Bronchial epithelial cell (primary cell): ENCODE measurements at places on chromosomes 1 and 21. TPM values are rescaled to one million over a fixed set of nuclear protein-coding genes. Genes with fewer than 3 reads are reported as not detected.

GRCh38 chr1:248861616-248862015 lies 2.7 kb upstream of the ZNF692 start:
- peak; percentile 33 for DNase-seq

DNA sequence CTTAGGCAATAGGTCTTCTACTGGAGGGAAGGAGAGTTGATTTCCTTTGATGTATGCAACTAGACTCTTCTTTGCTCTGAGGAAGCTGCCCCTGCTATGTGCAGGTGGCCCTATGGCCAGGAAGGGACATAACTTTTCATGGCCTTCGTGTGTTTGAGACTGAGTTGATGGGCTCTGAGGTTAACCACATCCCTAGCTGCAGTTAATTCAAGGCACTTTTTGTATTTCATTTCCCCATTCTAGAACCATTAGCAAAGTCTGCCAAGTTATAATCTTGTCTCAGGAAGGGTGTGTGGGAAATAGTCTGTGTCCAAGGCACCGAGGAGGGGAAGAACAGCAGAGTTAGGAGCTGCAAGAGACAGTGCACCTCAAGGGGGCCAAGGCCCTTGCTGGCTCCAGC lies 2.5 kb downstream of the FCRL4 start:
- DNase-seq, result no peak

GRCh38 chr1:50332941-50333594 lies 90.2 kb downstream of the DMRTA2 start:
- no peak for DNase-seq

GRCh38 chr1:169586395-169587255 lies at the start of gene F5:
Gene F5 (minus strand): TSS chr1:169586481. CDS start chr1:169586386, 95 bp downstream.
- peak; percentile 52 for DNase-seq

- no peak for DNase-seq
Observed at GRCh38 chr1:204623894-204624361, 61.6 kb downstream of the LRRN2 start.

DNA sequence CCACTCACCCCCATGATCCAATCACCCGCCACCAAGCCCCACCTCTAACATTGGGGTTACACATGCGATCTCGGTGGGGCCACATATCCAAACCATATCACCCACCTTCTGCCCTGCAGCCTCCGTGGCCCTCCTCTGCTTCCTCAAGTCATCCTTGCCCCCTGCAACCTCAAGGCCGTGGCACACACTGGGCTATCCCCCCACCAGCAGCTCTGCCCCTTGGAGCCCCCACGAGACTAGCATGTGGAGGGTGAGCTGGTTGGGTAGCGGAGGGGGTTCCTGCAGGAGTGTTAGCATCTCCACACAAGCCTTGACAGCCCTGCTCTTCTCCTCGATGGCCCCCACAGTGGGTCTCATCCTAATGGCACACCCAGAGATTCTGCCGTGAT lies 100.8 kb downstream of the TOMM20 start:
- DNase-seq, result no peak

DNA sequence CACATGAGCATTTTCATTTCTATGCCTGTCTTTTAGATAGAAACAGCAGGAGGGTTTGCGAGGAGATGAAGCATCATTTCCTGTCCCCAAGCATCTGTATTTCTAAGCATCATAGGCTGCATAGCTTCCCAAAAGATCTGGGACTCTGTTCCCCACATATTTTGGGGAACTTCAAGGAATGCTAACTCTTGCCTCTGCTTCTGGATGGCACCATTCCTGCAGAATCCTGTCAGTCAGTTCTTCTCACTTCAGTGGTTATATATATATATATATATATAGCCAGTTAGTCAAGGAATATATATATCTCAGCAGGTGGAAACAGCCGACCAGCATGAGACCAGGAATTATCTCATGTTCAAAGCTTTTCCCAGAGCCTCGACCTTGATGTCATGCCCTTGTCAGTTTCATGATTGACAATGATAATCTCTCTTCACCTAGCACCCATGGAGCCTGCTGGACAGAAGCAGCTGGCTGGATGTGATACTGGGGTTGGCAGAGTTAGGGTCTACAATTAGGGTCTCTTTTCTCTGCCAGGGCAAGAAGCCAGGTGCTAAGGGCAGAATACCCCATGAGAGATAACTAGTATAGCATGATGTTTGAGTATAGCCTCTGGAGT lies 2.4 kb downstream of the PFKFB2 start:
- no peak for DNase-seq

GRCh38 chr1:167599957-167600581 lies 30.0 kb upstream of the RCSD1 start:
- DNase-seq, result peak; percentile 54

- peak; percentile 75 for DNase-seq
Observed at GRCh38 chr1:69523032-69523431, 44.7 kb upstream of the LRRC7 start.

- no peak for DNase-seq
Observed at GRCh38 chr21:29691616-29692491, 247.9 kb downstream of the GRIK1 start.

DNA sequence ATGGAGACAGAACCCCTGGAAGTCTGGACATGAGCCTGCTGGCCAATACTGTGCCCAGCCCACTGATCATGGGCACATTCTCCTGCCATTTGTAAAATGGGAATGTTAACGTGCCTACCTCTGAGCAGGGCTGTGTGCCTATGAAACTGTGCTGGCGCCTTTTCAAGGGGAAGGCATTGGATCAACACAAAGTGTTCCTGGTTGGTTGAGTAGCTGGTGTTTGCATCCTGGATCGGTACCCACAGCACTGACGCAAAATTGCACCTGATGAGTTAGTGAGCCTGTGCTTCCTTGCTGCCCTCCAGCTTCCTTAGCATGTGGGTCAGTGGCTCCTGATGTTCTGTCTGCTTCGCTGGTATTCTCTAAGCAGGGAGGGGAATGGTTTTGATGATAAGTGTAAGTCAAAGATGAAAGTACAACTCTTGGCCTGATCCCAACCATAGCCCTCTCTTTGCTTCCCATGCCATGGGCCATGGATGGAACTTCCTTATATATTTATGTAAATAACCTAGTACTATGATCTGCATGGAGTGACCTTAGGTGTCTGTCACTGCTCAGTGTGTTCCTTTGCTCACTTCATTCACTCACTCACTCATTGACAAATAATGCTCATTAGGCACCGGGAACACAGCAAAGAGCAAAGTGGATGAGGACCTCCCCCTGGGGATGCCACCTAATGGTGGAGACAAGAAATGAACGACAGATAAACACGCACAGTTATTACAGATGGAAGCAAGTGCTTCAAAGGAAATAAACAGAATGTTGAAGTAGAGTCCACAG lies 22.7 kb downstream of the MAB21L3 start:
- no peak for DNase-seq

- DNase-seq, result no peak
Observed at GRCh38 chr1:1309251-1310108, 1.1 kb downstream of the PUSL1 start.

GRCh38 chr1:27306892-27307761 lies 14.8 kb upstream of the TMEM222 start:
- DNase-seq, result no peak

DNA sequence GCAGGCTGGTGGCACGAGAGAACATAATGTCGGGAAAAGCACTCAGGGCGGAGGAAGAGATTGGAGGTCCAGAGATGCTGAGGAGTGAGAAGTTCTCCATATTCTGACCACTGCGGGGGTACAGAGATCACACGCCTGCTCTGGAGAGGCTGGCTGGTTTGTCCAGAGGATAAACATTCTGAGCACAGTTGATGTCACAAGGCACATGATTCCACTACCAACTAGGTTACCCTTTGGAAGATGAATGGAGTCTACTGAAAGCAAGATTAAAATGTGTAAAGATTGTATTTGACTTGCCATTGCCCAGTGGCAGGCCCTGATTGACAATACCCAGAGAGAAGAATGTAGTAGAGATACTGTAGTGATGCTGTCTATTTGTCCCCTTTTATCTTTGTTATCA lies at the start of gene SPATA46:
TSS of gene SPATA46 (minus strand) at position 164 of the 400 bp plus-strand sequence. CDS start at position 100, 64 bp downstream.
- no peak for DNase-seq

DNA sequence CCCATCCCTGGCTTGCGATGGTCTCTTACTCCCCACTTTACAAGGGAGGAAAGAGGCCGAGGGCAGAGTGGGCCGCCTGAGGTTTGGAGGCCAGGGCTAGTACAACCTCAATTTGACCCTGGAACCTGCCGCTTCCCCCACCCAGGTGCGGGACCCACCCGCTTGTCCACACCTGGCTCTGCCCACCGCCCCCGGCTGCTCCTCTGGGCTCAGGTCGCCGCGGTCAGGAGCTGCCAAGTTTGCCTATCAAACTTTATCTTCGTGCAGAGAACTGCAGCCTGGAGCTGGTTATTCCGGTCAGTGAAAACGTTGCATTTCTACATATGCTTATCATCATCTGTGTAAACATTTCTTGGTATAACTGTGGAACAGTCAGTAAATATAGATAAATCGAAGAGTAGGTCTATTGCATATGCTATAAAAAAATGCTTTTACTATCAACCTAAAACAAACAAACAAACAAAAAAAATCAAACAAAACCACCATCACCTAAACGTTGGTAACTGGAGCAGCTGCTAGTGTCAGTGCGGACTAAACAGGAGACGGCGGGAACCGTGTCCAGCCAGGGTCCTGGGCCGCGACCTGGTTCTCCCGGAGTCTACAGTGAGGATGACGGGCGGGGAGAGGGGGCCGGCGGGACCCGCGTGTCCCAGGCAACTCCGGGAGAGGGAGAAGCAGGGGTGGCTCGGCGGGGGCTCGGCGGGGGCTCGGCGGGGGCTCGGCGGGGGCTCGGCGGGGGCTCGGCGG lies 906 bp upstream of the ADARB1 start:
- DNase-seq, result peak; percentile 50

DNA sequence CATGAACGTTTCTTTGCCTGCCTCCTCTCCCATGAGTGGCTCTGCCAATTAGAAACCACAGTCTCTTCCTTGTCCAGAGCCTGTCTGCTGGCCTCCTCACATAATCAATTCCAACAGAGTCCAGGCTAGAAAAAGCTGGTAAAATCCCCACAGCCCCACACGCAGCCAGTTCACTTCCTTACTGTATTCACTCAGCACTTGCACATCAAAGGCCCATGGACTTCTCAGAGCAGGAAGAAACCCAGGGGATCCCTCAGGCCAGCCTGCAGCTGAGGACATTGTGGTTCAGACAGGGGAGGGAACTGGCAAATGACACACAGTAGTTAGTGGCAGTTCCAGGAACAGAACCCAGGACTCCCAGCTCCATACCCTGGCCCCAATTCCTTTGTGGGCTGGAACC lies 171.6 kb upstream of the EDN2 start:
- DNase-seq, result no peak

DNA sequence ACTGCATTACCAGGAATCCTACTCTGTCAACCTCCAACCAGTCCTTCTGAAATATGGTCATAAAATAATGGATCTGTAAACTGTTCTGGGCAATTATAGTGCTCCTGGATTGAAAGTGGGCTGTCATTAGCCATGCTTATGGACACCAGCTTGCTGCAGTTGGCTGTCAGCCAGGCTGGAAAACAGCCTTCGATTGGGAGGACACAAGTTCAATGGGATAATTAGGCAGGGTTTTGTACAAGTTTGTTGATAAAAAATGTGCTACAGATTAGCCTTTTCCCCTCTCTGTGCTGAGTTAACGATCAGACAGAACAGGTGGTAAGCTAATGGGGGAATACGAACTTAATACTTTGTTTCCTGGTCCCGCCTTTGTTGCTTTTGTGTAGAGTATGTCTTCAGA lies 413.9 kb downstream of the DUSP10 start:
- no peak for DNase-seq

- DNase-seq, result peak; percentile 56
Observed at GRCh38 chr1:225319871-225320270, 108.0 kb downstream of the LBR start.

- no peak for DNase-seq
Observed at GRCh38 chr1:30524840-30525617, 198.4 kb downstream of the MATN1 start.

GRCh38 chr1:113129529-113130185 lies 56.7 kb downstream of the LRIG2 start:
- DNase-seq, result no peak

DNA sequence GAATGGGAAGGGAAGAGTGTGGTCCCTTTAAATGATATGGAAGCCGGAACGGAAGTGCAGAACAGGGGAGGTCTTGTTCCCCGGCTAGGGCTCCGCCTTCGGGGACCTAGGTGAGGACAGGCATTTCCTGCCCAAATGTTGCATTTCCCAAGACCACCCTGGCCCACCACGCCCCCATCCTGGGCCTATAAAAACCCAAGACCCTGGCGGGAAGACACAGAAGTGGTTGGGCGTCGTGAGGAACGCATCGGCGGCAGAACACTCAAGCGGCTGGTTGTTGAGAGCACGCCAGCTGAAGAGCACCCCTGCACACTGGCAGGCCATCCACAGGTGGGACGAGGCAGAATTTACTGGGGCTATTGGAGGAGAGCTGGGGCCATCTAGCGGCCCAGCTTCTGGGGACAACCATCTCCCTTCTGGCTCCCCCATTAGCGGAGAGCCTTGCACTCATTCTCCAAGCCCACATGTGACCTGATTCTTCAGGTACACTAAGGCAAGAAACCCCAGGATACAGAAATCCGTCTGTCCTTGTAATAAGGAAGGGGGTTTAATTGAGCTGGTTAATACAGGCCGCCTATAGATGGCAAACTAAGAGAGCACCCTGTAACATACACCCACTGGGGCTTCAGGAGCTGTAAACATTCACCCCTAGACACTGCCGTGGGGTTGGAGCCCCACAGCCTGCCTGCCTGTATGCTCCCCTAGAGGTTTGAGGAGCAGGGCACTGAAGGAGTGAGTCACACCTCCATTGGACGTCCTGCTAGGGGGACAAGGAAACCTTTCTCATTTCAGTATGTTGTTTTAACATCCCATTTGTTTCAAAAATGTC lies 1327.9 kb downstream of the BRINP3 start:
- no peak for DNase-seq

The GBP6 gene
- 12.4 and 67.2 TPM in 2 replicates for total RNA-seq

The RXRG gene
- total RNA-seq, result not detected in 2 replicates

The MYBPH gene
- total RNA-seq, result not detected in 2 replicates

The SYNC gene
- total RNA-seq, result 3.4 and 7.6 TPM in 2 replicates

The DDR2 gene
- total RNA-seq, result 1.5 and 4.7 TPM in 2 replicates

The PPT1 gene
- total RNA-seq, result 29.4 and 29.5 TPM in 2 replicates

The GJA4 gene
- not detected in 2 replicates for total RNA-seq

The SYT6 gene
- total RNA-seq, result not detected in 2 replicates

The TMPRSS2 gene
- 3.7 and 12.0 TPM in 2 replicates for total RNA-seq

The CGN gene
- total RNA-seq, result 4.2 and 12.5 TPM in 2 replicates

The KCNT2 gene
- under 0.01 and 0.38 TPM in 2 replicates for total RNA-seq

The GUCA2B gene
- not detected in 2 replicates for total RNA-seq

The SLC45A1 gene
- 0.26 TPM in 2 replicates for total RNA-seq

The FCRLA gene
- total RNA-seq, result under 0.01 and 0.26 TPM in 2 replicates

The U2AF1 gene
- 21.6 and 25.8 TPM in 2 replicates for total RNA-seq

The COL16A1 gene
- 87.7 and 121 TPM in 2 replicates for total RNA-seq

The SYCP1 gene
- not detected in 2 replicates for total RNA-seq

The AJAP1 gene
- 0.13 and 0.26 TPM in 2 replicates for total RNA-seq
